ENCODE measurements at places on chromosomes 4 and X.

DNA sequence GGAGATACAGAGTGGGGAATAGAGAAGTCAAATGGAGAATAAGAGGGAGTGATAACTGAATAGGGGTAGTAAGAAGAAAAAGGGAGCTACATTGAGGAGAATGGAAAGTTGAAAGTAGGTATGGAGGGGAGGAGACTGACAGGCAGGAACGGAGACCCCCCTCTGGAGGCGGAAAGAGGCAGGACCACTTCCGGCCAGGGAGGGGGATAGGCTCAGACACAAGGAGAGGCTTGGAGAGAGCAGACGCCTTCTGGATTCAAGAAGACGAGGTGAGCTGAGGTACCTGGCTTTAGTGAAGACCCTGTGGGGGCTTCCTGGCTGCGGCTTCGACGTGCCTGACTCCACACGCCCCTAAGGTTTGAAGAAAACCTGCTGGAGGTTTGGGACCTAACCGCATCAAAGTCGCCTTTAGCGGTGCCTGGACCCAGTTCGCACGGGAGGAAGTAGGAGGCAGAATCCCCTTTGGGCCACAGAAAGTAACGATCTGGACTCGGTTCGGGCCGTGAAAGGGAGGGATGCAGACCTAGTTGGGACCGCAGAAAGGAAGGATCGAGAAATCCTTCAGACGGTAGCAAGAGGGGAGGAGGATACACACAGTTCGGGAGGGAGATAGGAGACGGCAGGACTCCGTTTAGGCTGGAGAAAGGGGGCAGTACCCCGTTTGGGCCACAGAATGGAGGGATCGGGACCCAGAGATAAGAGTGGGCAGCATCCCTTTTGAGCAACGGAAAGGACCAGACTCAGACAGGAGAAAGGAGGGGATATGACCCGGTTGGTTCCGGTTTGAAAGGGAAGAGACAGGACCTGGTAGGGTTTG lies at the start of gene TRO:
TRO (plus strand) TSS at position 215 of the 817 bp plus-strand sequence. CDS start 1,423 bp downstream, outside the sequence.
- ATAC-seq: peak; percentile 36

- no peak for ATAC-seq
Measured at GRCh38 chr4:75370576-75370975, 143.6 kb downstream of the RCHY1 start.

DNA sequence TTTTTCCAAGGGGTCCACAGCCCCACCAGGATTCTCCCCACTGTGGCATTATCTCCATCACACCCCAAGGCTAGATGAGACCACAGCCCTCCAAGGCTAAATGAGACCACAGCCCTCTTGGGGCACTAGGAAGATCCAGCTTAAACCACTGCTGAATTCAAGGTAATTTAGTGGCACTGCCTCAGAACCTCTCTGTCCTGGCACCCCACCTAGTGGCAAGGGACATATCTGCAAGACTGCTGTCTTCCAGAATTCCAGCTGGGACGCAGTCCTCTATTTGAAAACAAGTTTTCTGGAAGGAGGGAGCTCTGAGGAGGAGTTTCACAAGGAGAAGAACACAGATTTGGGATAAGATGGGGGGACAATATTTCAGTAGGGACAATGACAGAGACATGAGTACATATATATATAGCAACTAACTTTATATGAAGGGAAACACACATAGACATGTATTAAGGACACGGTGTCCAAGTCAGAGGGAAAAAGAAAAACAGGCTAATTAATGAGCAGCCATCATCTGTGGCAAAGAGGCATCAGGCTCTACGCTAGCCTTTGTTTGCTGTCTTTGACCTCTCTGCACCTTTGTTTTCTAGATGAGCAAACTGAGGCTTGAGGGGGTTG lies 9.3 kb downstream of the CETN2 start:
- ATAC-seq: no peak

- ATAC-seq: no peak
Measured at GRCh38 chrX:96407072-96407471, 277.6 kb upstream of the DIAPH2 start.

- no peak for ATAC-seq
Measured at GRCh38 chr4:8552024-8552423, 28.2 kb upstream of the GPR78 start.

DNA sequence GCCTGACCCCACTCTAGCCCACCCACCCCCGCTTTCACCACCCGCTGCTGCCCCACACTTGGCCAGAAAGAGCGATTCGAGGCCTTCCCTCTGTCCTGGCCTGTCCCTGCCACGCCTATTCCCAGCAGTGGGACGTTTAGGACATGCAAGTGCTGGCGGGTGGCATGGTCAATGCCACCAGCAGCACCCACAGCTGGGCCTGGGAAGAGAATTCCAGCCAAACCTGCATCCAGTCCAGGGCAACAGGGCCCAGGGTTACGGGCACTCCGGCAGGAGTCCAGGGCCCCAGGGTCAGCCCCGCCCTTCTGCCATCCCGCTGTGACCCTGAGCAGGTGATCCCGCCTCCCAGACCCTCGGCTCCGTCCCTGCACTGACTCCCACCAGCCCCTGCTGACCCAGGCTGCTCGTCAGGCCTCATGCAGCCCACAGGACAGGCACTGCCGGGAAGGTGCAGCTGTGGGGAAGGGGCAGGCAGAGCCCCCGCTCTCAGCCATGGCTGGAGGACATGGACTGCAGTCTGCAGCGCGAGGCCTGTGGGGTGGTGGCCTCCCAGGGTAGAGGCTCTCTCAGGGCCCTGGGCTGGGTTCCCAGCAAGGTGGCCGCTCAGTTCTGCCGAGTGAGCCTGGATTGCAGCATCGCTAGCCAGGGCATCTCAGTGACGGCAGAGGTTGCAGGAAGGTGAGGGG lies 6.8 kb upstream of the HTRA3 start:
- no peak for ATAC-seq

DNA sequence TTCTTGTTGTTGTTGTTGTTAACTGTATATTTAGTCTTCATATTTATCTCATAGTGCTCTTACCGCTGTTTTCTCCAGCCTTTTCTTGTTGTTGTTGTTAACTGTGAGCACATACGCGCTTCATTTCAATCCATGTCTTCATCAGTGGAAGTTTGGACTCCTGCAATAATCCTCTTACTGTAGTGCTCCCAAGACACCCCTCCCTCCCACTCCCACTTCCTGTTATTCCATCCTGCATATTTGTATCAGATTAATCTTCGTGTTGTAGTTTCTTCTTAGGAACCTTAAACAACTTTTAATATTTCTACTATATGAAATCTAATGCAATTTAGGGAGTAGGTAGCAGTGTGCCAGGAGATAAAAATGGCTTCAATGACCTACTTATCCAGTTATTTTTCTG lies 674.8 kb downstream of the RAPGEF2 start:
- no peak for ATAC-seq

DNA sequence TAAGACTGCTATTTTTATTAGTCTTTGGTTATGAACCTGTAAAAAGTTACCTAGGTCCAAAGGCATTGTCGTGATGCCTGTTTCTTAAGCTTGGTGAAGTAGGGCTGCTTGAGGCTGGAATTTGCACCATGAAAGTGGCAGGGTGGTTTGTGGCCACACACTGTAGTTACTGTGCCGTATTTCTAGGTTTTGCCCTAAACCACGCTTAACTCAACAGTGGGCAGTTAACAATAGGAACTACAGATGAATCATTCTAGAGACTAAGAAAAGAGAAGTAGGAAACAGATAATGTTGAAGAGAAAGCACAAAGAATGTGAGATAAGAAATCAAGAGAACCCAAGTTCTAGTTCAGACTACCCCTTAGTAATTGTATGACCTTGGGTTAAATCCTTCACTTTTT lies 11.5 kb downstream of the ETNPPL start:
- peak; percentile 39 for ATAC-seq

DNA sequence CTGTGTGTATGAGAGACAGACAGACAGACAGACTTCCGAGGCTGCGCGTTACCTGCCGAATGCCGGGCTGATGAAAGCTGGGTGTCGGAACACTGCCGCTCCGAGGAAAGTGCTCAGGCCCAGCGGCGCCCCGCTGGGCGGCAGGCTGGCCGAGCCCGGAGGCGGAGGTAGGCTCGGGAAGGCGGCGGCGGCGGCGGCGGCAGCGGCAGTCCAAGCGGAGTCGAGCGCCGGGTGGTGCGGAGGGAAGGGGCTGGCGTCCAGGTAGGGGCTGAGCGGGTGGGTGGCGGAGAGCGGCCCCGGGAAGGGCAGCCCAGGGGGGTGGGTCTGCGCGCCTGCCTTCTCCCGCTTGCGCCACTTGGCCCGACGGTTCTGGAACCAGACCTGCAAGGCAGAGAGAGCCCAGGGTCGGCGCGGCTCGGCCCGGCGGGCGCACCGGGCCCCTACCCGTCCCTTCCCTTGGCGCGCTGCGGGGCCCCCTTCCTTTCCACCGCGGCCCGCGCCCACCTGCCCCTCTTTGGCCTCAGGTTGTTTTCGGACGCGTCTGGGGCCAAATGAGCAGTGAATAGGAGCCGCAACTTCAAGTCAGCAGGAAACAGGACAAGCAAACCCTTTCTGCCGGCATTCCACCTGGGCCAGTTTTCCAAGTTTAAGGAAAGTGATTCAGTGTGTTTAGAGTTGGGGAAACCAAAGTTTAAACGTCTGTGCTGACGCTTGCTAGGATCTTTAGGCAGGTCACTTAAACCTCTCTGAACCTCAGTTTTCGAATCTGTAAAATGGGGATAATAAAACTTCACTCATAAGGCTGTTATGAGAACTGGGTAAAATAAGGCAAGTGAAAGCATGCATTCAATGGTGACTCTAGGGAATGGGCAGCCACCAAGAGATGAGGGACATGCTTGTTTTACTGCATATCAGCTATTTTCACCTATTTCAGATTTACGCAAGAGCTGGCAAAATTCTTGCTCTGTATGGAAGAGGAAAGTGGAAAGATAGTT lies 8.4 kb downstream of the ARX start:
- no peak for ATAC-seq

- no peak for ATAC-seq
Measured at GRCh38 chr4:12729384-12729783, 754.8 kb downstream of the RAB28 start.

DNA sequence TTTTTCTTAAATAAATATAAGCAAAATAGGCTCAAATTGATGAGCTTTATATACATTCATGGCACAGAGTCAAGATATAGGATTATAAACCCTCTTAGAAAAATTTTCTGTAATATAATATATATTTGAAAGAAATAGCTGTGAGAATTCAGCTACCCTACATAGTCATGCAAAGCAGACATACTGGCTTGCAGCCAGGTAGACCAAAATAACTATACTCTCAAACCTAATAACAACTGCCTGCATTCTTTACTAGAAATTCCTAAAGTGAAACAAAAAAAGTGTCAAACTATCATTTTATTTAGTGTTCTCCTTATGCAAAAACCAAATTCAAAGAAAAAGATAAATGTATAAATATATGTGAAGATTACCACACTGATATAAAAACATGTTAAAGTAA lies 1390.2 kb downstream of the C4orf33 start:
- ATAC-seq: no peak

DNA sequence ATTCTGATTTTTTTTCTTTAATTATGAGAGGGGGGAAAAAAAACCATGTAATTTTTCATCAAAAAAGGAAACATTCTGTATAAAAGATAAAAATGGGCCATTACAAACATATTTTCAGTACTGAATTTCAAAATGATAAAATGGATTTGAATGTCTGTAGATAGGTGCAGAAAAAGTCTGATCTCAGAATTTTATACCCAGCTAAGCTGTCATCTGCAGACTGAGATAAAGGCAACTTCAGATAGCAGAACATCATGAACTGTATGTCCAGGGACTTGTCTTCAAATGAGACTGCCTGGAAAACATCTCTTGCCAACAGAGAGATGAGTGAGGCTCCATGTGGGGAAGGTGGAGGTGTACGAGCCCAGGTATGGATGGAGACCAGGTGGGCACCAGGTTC lies 118.5 kb upstream of the PSAPL1 start:
- no peak for ATAC-seq

GRCh38 chr4:78068481-78068880 lies 11.4 kb downstream of the FRAS1 start:
- ATAC-seq: no peak

GRCh38 chr4:142516686-142517526 lies 329.2 kb downstream of the INPP4B start:
- no peak for ATAC-seq

- peak; percentile 5 for ATAC-seq
Measured at GRCh38 chrX:23784470-23785331, 1.7 kb downstream of the SAT1 start.

GRCh38 chr4:71872767-71873415 lies 89.0 kb upstream of the GC start:
- ATAC-seq: no peak

DNA sequence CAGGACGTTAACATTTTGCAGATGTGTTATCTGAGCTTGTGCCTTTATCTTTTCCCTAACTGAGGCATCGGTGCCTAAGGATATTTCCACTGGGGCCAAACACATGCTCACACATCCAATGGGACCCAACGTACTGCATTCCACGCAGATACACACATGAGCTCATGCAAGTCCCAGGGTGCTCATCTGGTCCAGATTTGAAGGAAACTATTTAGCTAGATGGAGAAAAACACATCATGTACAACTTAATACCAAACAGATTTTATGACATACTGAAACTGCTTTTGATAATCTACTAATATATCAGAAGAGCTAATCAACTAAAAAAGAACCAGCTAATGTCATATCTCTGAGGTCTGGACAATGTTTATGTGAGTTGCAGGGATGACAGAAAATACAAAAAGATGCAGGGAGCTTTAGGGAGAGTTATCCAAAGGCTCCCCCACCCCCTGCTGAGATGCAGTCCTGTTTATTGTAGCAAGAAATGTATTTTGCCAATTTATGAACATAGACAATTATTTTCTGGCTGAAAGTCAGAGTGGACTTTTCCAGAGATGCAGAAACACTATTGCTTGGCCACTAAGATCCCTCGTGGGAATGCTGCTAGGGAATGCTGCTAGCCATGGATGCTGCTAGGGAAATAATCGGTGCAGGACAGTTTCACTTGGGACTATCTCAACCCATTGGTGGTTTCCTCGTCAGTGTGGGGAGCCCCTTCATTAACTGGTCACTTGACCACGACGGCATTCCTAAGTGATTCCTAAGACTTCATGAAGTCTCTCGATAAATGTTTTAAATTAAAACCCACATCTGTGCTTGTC lies 172.8 kb downstream of the SMIM20 start:
- no peak for ATAC-seq

- peak; percentile 97 for ATAC-seq
Measured at GRCh38 chrX:134929808-134930207, 61.0 kb upstream of the SMIM10 start.
